ENCODE measurements at places on chromosomes 1 and 21.

- DNase-seq = no peak
Measured at GRCh38 chr1:158180741-158181576, at the start of gene CD1D. Gene CD1D, plus strand, starts transcription at chr1:158180895. Its CDS starts 207 bp downstream, at chr1:158181102.

DNA sequence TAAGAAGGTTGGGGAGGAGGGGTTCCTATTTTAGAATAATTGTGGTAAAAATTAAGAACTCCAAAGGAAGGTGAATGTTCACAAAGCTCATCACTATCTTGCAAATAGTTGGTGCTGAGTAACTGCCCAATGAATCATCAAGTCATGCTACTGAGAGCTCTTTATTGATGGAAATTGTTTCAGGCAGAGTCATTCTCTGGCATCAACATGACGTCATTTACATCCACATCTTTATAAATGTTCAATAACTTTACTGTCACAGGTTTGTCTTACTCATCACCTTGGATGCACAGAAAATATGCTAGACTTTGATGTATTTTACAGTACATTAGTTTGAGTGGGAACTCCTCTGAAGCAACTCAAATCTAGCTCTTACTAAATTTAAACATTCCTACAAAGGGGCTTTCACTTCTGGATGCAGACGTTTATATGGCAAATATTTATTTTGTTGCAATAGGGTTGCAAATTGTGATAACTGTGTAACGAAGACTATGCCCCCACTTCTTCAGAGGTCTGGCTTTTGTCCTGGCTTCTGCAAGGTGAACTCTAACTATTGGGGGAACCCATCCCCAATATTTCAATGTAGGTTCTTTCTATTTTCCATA, 273.7 kb upstream of the AJAP1 start:
- no peak for DNase-seq

GRCh38 chr1:54142146-54142900, 10.5 kb downstream of the CDCP2 start:
- no peak for DNase-seq

- DNase-seq = no peak
Measured at GRCh38 chr21:32087447-32087846, 191.4 kb downstream of the MIS18A start.

- no peak for DNase-seq
Measured at GRCh38 chr1:116115476-116116439, 4.6 kb downstream of the MAB21L3 start.

DNA sequence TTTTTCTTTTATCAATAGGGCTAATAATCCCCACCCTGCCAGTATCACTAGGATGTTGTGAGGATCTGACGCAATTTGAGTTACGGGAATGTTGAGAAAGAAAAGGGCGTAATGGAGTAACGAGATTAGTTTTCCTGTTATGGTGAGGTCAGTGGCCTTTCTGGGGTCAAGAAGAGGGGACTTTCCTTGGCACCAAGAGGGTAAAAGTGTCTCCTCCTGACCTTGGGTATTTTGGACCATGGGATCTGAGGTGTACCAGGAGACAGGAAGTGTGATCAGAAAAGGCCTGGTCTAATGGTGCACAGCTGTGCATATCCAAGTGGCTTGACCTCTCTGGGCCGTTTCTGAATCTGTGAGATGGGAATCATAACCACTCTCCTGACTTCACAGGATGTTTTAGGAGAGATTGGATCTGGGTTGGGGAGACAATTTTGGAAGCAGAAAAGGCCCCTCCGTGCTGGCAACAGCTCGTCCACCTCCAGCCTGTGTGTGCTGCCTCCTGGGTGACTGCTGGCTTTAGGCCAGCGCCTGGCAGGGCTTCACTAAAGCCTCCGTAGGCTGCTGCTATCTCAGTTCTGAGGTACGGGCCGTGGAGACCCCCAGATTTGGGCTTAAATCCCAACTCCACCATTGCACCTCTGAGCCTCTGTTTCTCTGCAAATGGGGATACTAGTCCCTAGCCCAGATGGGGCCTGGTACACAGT, 37.1 kb downstream of the ALPL start:
- DNase-seq = no peak

DNA sequence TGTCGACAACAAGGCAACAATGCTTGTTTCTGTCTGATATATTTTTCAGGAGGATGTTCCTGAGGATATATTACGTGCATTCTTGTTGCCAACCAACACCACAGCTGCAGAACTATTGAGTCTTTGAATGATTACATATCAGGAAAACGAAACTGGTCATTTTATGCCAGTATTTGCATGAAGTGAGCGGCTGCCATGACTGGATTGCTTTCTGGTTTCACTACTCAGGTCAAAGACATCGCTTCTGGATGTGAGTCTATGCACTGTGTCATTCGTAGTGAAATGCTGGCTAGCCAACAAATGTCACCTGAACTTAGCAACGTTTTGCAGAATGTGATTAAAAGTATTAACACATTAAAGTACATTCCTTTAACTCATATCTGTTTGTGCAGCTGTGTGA, 35.8 kb upstream of the OLFM3 start:
- no peak for DNase-seq

All from midbrain (tissue), 1 donor.